ENCODE measurements at places on chromosomes 7 and 10. TPM values are rescaled to one million over a fixed set of nuclear protein-coding genes. Genes with fewer than 3 reads are reported as not detected.

GRCh38 chr10:67976292-67977245 is 92.1 kb downstream of the SIRT1 start:
- DNase-seq = no peak

DNA sequence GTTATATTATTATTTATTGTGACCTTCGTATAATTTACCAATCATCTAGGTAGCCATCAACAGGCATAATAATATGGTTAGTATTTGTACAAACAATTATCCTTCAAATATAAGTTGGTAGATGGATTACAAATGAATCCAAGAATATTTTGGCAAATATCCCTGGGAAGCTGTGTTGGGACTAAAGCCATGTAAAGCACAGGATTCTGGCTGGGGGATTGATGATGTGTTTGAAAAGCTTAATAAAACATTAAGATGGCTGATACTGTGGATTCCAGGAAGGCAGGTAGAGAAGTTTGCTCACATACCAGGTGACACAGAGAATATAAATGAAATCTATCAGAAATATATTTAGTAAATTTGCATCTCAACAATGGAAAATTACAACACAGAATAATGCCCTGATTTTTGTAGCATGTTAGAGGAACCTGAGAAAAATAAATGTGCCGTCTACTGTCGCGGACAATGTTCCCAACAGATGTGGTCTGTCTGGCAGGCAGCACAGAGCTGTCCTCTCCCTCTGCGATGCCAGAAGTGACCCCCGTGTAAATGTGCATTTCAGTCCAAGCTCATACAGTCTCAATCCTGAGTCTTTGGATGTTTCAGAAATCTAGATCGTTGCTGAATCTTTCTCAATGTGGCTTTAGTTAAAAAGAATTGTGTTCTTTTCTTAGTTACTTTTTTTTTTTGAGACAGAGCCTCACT is 125.0 kb downstream of the TEX36 start:
- DNase-seq = no peak

The TMEM26 gene
- polyA plus RNA-seq = 9.2 TPM

The SLC16A9 gene
- 43.5 TPM for polyA plus RNA-seq

The ITPRID1 gene
- polyA plus RNA-seq = not detected

Measured in renal cortex interstitium (tissue), 15 donors.